Activated CD8-positive, alpha-beta memory T cell treated with anti-CD3 and anti-CD28 coated beads for 1 hour (primary cell): ENCODE measurements at places on chromosomes 1 and 21.

DNA sequence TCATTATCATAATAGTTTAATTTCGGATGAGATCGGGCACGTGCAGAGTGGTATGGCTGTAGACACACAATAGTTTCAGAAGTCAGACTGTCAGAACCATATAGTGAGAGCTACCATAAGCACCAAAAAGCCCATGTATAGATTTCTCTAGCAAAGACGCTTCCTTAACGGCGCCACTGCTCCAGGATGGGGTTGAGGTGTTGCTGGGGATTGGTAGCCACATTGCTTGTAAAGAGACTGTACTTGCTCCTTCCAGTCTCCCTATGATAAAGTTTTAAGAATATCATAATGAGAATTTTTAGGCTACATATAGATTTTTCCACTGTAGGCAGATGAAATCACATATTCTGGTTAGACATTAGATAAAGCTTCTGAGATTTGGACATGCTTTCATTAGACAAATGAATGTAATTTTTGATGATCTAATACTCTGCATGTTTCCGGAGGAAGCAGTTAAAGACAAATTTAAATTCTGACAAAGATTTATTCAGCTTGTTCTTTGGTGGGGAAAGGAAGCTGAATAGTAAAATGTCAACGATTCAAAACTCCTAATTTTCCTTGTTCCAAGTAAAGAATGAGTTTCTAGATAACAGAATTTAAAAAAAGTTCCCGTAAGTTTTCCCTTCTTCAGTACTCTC lies 77.7 kb downstream of the MAP3K7CL start:
- DNase-seq: no peak

- no peak for DNase-seq
These were observed 177.7 kb downstream of the NCAM2 start for GRCh38 chr21:21175798-21176334.

GRCh38 chr1:232014941-232015340 lies 388.4 kb downstream of the DISC1 start:
- DNase-seq: no peak

DNA sequence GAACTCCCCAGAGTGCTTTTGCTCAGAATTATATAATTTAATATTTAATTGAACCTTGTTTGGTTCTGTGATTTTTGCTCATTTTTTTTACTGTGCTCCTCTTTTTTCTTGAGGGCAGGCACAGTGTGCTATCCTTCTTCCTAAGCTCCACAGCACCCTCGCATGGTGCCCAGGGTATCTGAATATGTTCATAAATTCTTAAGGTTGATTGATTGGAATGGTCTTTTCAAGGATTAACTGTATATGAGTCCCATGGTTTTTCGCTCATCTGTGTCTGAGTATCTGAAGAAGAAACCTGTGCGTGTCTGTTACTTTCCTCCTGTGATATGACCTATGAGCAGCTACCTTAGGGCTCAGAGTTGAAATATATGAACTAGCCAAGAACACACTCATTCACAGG lies 393.7 kb downstream of the HLX start:
- no peak for DNase-seq

DNA sequence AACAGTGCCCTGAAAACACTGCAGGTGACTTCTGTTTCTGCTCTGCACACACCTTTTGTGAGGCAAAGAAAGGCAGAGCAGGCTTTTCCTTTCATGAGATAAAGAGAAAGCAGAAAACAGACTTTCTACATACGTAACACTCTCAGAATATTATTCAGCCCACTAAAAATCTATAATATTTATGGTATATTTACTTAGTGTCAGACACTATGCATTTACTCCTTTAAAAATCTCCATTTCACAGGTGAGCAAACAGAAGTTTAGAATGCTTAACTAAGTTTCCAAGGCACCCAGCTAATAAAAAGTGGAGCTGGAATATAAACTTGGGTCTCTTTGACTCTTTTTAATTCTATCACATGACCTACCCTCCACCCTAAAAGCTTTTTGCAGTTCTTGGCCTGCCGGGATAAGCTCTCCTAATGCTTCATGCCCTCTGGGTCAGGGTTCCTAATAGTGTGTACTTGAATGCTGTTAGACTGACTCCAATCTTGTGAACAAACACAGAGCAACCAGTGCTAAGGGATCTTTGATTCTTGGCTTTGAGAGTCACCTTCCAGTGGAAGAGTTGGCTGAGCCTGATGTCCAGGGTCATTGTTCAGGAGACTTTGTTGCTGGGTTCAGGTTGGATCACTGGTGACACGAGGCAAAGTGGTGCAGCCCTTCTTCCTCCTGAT lies 27.2 kb downstream of the PROK1 start:
- DNase-seq: no peak

GRCh38 chr1:42158189-42158588 lies 5.0 kb downstream of the GUCA2B start:
- DNase-seq: no peak

- DNase-seq: no peak
These were observed 40.3 kb downstream of the PSMG1 start for GRCh38 chr21:39142972-39143371.

DNA sequence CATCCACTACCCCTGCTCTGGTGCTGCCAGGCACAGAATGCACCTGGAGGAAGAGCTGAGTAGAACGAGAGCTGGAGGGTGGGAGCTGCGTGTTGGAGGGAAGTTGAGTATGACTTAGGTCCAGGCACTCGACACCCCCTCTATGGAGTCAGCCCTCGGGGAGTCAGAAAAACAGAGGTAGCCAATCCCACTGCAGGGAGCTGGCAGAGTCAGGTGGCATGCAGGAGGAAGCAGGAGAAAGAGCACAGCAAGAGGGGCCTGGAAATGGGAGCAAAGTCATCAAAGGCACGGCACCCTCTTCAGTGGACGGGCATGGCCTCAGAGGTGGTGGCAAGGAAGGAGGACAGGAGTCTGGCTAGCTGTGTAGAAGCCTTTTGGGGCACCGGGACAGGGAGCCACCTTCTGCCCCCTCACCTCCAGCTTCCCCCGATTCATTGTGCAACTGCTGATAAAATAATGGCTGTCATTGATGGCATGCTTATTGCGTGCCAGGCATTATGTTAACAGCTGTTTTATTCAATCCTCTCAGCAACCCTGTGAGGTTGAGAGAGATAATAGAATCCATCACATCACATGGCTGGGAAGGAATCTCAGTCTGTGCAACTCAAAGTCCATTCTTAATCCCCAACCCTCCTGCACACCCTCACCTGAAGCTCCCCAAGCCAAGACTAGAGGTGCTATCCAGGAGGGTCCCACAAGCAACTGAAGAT lies 42.0 kb downstream of the C1orf198 start:
- DNase-seq: no peak

- DNase-seq: no peak
These were observed 41.0 kb downstream of the KAZN start for GRCh38 chr1:14639291-14640050.

DNA sequence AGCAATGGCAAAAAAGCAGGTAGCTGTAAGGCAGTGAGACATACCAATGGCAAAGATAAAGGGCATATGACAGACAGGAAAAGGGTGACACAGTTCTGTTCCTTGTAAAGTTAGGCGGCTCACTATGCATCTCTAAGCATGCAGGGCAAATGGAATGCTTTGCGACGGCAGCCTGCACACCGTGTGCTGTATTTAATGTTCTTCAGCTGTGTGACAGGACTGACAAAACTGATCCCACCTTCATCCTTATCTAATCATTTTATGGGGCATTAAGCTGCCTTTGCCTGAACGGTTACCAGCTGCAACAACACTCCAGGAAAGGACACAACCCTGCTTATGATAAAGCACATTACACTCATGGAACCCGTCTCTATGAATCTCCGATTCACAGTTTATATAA lies 80.5 kb upstream of the VAV3 start:
- no peak for DNase-seq

DNA sequence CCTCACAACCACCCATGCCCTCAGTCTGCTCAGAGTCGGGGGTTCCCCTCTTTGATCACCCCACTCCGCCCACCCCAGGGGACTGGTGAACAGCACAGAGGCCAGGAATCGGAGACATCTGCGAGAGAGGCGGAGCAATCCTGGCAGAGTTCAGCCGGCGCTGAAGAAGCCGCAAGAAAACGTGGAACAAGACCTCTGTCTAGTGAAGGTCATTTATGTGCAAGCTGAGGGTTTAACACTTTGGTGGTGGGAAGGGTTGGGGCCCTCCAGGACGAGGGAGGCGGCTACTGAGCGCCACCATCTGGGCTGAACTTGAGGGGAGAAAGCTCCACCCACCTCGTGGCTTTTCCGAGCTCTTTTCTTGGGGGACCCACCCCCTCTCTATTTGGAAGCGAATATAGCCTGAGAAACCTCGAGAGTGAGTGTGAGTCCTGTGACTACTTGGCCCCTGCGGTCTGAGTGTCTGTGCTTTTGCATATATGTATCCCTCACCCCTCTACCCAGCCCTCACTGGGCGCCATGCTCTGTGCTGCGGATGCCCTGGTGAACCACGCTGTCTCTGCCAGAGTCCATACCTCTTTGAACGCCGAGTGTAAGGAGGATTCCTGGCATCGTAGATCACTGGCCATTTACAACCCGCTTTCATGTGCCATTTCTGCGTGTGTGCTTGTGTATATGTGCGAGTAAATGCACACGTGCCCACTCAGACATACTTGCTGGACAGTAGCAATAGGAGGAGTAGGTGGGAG lies 1.2 kb upstream of the EPHA10 start:
- no peak for DNase-seq

GRCh38 chr1:183736343-183736742 lies 68.6 kb upstream of the RGL1 start:
- no peak for DNase-seq

DNA sequence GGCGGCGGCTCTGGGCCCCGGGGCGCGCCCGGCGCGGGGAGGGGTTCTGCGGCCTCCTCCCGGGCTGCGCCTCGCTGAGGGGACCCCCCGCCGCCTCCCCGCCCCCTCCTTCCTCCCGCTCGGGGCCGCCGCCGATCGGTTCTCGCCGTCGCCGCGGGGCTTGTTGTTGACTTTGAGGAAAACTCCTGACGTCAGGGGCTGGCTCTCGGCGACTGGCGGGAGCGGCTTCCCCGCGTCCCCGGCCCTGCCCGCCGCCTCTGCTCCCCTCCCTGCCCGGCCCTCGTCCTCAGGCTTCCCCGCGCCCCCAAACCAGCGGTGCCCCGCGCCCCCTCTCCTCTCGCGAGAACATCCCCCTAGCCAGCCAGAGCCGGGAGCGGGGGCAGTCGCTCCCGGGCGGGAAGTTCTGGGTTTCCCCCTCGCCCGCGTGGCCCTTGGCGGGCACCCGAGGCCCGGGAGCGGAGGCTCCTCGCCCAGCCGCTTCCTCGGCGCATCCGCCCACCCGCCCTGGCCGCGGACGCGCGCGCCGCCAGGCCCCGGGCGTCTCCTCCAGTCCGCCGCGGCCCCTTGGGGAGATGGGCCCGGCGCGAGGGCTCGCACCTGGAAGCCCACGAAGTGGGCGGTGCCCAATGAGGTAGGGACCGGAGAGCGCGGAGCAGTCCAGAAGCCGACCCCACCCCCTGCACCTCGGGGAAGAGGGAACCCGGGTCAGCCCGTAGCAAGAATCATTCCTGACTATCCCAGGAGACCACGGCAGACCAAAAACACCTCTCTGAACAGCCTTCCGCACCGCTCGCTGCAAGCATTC lies 611 bp upstream of the AKT3 start:
- peak; percentile 75 for DNase-seq

GRCh38 chr1:224433701-224434672 lies 610 bp downstream of the WDR26 start:
- no peak for DNase-seq

DNA sequence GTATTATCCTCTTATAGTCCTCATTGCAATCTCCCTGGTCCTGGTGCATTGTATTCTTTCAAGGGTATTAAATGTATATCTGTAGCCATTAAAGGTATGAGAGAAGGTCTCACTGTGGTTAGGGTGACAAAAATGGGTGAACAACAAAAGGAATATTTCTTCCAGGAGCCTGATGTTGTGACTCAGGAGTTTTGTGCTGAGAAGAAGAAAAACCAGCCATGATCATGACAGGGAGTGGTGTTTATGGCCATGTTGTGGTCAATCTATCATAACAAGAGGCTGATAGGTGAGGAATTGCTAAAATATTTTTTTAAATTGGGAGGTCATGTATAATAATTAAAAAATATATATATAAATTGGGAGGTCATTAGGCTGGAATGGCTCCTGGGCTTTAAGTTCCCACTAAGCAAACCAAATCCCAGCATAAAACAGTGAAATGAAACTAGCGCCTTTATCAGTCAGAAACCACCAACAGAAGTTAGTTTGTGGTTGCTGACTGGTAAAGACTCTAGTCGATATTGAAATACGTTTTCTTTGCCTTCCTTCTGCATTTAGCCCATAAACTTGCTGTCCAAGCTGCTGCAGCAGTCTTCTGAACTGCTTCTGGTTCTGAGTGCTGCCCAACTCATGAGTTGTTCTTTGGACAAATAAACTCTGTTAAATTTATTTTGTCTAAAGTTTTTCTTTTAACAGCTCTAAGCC lies 60.3 kb downstream of the TBX19 start:
- DNase-seq: no peak

DNA sequence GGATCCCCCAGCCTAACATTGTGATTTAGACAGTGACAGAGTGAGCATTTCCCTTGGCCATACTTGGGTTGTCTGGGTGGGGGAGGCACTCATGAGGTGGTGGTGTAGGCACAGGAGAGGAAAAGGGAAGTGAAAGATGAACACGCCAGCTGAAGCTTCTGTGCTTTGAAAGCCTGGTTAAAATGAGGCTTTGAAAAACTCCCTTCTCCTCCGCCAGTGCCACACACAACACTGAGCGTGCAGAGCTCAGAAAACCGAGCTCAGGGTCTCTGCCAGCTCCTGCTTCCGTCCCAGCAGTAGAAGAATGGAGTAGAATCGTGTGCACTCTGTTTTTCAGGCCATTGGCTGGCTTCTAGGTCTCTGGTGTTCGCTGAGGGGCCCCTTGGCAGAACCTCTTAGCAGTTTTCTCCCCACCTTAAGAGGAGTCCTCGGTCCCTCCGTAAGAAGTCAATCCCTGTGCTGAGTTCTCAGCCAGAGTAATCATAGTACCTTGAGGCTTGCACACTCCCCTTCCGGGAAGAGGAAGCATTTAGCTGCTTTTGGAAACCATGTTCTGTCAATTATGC lies 12.9 kb downstream of the PLEKHM2 start:
- DNase-seq: no peak
